NCI-H2171 (cell line): ENCODE measurements at places on chromosomes 6 and 20.

DNA sequence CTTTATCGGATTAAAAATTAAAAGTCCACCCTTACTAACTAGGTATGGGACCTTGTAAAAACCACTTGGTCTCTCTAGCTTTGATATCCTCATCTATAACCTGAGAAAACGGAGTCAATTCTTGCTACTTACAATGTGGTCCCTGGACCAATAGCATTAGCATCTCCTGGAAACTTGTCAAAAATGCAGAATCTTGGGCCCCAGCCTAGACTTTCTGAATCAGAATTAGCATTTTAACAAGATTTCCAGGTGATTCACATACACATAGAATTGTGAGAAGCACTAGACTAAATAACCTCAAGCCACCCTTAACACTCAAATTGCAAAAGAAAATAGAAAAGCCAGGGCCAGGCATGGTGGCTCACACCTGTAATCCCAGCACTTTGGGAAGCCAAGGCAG is 96.6 kb downstream of the RNGTT start:
- no peak for DNase-seq

DNA sequence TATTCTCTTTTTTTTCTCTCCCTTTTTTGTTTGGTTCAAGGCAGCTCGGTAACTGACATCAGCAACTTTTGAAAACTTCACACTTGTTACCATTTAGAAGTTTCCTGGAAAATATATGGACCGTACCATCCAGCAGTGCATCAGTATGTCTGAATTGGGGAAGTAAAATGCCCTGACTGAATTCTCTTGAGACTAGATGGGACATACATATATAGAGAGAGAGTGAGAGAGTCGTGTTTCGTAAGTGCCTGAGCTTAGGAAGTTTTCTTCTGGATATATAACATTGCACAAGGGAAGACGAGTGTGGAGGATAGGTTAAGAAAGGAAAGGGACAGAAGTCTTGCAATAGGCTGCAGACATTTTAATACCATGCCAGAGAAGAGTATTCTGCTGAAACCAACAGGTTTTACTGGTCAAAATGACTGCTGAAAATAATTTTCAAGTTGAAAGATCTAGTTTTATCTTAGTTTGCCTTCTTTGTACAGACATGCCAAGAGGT is 10.6 kb downstream of the HEY2 start:
- DNase-seq: no peak

DNA sequence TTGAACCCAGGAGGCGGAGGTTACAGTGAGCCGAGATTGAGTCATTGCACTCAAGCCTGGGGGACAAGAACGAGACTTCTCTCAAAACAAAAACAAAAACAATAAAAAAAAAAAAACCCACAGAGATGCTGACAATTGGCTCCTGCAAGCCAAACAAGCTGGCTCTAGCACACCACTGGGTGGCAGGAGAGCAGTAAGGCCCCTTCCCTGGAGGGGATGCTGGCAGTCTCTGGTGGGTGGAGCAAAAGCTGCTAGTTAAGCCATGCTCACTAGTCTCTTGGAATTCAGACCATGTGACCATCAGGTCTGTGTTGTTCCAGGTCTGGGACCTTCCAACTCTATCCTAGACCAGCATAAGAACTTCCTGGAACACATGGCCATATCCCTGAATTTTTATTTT is 18.9 kb upstream of the DSN1 start:
- DNase-seq: peak; percentile 38

DNA sequence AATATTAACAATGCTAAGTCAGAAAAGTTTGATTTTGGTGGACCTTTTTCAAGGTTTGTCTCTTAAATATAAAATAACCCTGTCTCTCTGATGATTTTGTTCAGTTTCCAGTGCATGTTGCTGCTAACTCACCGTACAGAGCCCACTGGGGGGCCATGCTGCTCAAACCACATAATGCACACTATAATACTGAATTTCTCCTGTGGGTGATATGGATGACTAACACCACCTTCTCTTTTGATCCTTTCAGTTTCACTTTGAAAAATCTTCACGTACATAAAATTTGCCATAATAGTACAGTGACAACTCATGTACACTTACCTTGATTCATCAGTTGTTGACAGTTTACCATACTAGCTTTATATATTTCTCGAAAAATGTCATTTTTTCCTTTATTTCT is 506.6 kb upstream of the MAN1A1 start:
- DNase-seq: no peak

GRCh38 chr6:31948753-31949413 is 3.0 kb downstream of the CFB start:
- no peak for DNase-seq
